ENCODE measurements at places on chromosomes 3 and 15.

GRCh38 chr3:138362538-138362937 is 14.2 kb downstream of the MRAS start:
- DNase-seq, result no peak

DNA sequence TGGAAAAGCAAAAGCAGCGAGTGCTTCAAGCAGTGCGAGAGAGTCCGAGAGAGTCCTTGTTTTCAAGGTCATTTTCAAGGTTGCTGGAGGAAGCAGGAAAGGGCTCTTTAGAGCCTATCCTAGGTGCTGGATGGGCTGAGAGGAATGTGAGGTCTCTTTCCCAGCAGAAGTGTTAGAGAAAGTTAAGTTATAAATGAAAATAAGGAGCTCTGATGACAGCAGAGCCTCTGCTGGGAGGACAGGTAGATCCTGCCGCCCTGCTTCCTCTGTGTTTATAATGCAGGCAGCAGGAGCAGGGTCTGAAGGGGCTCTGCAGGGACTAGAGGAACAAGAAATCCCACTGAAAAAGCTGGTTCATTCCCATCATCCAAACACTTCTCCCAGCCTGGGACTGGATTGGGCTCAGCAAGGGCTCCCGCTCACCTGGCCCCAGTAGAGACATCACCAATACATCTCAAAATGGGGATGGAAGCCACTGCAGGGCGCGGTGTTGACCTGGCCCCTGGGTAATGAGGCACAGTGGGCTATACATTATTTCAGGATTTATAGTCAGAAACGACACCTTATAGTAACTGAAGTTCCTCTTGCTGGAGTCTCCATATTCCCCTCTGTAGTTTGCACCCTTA is 41.5 kb upstream of the RAB6B start:
- no peak for DNase-seq

- peak; percentile 4 for DNase-seq
These were observed 66.5 kb upstream of the SH3GL3 start for GRCh38 chr15:83380682-83381081.

DNA sequence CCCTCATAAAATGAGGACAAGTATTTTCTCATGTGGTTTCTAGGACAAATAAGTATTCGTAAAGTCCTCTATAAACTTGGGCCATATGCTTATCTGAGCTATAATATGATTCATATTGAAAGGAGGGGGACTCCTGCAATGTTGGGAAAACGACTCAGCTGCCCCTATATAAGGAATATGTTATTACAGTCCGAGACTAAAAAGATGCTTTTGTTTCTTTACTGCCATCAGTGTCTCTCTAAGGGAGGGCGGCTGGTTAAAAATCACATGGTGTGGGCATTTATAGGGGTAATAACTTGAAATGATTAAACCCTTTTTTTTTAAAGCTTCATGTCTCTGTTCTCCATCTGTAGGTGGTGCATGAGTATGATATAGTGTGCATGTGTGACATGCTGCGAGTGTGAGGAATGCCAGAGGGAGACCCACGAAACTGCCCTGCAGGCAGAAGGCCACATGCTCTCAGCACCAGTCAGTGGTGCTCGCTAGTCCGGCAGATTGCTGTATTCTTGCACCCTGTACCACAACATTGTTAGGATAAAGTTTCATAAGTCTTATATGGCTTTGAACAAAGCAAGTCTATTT is 256.0 kb upstream of the CTDSPL start:
- no peak for DNase-seq

- no peak for DNase-seq
These were observed 740.4 kb downstream of the TUSC7 start for GRCh38 chr3:117450026-117450425.

GRCh38 chr15:79923079-79923514 is 26.3 kb upstream of the MTHFS start:
- peak; percentile 75 for DNase-seq

DNA sequence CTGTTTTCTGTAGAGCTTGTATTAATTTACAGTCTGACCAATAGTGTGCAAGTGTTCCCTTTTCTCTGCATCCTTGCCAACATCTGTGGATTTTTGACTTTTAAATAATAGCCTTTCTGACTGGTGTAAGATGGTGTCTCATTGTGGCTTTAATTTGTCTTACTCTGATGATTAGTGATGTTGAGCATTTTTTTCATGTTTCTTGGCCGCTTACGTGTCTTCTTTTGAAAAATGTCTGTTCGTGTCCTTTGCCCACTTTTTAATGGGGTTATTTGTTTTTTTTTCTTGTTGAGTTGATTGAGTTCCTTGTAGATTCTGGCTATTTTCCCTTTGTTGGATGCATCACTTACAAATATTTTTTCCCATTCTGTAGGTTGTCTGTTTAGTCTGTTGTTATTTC is 7.6 kb upstream of the ACOX2 start:
- DNase-seq, result no peak

DNA sequence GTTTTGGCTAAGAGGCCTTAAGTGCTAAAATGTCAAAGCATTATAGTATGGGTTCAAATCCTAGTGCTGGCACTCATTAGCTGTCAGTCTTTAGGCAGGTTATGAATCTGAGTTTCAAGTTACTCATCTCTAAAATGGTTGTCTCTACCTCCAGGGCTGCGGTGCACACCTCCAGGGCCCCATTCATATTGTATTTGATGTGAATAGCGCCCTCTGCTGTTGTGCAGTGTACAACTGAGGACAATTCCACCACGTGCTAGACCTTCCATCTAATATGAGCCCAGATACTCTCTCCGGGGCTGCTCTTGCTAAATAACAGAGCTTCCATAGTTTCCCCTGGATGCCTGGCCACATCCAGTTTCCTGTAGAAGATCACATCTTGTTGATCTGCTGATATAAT is 54.3 kb downstream of the OXNAD1 start:
- DNase-seq, result peak; percentile 86

GRCh38 chr3:184290331-184290730 is 8.7 kb upstream of the PSMD2 start:
- no peak for DNase-seq

DNA sequence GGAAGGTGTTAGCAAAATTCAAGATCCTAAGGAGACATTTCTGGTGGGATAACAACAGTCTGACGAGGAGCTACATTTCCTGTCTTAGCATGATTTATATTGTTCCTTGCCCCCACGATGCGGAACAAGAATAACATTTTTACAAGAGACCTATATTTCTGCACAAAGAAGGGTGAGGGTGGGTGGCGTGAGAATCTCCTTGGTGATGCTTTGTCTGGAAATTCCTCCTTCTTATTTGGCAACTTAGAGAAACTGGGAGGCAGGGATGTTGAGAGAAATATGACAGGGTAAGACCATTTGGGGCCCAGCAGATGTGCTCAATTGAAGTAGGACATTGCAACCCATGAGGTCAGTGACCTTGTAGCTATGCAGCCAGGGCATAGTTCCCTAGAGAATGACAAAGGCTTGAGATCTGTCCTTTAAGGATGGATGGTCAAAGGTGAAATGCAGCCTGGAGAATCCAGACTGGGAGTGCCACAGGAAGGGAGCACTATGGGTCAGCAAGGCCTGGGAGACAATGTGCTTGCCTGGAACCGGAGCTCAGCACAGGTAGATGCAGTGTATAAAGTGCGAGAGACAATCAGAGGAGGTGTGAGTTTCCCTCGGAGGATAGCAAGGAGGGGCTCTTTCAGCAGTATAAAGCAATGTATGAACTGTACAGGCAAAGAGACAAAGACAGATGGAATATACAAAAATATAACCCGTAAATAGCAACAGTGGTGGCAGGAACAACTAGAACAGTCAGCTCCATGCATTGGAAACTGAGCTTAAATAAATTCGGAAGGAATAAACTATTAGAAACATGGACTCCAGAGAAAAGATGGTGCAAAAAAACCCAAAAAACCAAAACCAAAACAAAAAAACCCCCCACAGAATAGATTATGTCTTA is 317.6 kb upstream of the TBL1XR1 start:
- DNase-seq, result no peak

- no peak for DNase-seq
These were observed 16.7 kb downstream of the NRROS start for GRCh38 chr3:196656213-196656612.

DNA sequence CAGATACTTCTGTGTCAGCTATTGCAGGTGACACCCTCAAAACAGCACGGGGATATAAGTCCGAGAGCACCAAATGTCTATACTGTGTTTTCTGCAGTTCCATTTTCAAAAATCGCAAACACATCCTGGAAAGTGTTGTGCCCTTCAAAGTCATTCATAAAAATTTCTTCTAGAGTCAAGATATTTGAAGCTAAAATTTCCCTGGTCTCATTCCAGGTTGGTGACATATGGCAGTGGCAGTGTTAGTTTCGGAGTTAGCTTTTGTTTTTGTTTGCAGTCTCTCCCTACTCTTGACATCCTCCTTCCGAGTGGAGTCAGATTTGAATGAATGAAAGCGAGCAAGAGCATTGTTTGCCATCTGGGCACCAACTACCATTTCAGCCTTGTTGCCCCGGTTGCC is 3.2 kb upstream of the FSIP1 start:
- DNase-seq, result no peak

- no peak for DNase-seq
These were observed 96.1 kb downstream of the MCTP2 start for GRCh38 chr15:94327356-94327936.

DNA sequence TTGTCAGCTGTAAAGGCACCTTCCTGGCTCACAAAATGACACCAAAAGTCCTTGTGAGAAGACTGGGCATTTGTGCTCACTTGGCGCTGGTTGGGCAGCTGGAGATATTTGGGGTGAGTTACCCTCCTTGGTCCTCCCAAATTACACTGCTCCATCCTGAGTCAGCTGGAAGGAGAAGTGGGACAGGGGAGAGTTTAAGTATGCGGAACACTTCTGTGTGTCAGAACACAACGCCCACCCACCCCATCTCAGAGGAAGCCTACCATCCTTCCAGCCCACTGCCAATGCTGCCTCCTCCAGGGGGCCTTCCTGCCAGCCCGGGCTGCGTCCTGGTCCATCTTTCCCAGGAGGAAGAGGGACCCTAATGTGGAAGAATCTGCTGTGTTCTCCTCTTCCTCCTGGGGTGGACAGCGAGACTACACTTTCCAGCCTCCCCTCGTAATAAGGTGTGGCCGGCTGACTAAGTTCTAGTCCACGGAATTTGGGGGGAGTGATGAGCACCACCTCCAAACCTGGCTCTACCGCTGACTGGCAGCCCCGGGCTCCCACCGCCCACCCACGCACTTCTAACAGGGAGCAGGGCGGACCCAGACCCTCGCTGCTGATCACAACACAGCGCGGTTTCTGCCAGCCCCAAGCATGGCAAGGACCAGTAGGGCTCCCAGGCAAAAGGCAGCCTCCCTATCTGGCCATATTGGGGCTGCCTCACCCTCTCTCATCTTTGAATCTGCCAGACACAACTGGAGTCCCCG is 265.0 kb downstream of the XXYLT1 start:
- no peak for DNase-seq

All from activated naive CD4-positive, alpha-beta T cell treated with Interleukin-2 at 50 U/mL for 16 hours (primary cell).